CD4-positive, alpha-beta T cell treated with Interleukin-17A for 1 hour (primary cell): ENCODE measurements at places on chromosomes 12 and 14.
A peak's percentile ranks its signal among the peaks of the same experiment; 100 is the strongest.

DNA sequence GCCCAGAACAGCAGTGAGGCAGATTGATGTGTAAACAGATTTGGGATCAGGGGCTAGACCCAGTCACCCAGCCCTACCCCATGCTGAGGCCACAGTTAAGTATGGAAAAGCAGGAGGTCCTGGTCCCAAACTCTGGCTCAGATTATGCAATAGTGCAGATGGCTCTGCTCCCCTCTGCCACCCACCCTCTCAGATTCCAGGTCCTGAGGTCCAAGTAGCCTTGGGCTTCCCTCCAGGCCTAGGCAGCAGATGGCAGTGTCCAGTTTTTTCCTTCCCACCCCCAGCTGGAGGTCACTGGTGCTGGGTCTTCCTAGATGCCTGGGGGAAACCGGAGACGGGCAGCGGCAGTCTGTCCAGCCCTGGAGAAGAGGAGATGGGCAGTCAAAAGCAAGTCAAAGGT is 2.8 kb upstream of the DHH start:
- no peak for DNase-seq

GRCh38 chr14:103118663-103119404 is 4.4 kb upstream of the TNFAIP2 start:
- DNase-seq = peak; percentile 28

GRCh38 chr14:62162998-62163589 is 400.9 kb downstream of the SNAPC1 start:
- peak; percentile 26 for DNase-seq

GRCh38 chr12:119259484-119259883 is 75.0 kb upstream of the CCDC60 start:
- DNase-seq = no peak

DNA sequence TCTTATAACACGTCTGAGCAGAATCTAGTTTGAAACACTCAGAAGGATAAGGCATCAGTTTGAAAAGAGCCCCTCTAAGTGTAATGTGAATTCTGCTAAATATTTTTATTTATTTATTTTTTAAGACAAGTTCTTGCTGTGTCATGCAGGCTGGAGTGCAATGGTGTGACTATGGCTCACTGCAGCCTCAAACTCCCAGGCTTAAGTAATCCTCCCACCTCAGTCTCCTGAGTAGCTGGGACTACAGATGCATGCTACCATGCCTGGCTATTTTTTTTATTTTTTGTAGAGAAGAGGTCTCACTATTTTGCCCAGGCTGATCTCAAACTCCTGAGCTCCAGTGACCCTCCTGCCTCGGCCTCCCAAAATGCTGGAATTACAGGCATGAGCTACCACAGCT is 225.9 kb upstream of the SEL1L start:
- DNase-seq = no peak

GRCh38 chr12:7959701-7960121 is 23.7 kb upstream of the SLC2A3 start:
- peak; percentile 68 for DNase-seq

DNA sequence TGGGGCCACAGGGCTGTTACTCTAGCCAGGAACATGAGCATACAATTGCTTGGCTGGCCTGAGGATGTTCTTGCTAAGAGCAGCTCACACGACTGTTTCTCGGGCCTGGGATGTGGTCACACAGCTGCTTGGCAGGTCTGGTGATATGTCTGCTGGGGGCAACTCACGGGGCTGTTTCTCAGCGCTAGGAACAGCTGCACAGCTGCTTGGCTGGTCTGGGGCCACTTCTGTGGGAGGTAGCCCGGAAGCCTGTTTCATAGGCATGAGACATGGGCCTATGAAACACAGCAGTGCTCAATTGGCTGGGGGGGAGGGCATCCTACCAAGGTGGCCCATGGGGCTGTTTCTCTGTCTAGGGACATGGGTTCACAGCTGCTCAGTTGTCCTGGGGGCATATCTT is 73.4 kb upstream of the DDHD1 start:
- no peak for DNase-seq

- DNase-seq = peak; percentile 81
Measured at GRCh38 chr12:11649413-11650285, at the start of gene ETV6. TSS of gene ETV6 (plus strand) at chr12:11649674. CDS start at chr12:11650128, 454 bp downstream.

GRCh38 chr12:24955389-24955788 is 6.5 kb upstream of the BCAT1 start:
- no peak for DNase-seq

DNA sequence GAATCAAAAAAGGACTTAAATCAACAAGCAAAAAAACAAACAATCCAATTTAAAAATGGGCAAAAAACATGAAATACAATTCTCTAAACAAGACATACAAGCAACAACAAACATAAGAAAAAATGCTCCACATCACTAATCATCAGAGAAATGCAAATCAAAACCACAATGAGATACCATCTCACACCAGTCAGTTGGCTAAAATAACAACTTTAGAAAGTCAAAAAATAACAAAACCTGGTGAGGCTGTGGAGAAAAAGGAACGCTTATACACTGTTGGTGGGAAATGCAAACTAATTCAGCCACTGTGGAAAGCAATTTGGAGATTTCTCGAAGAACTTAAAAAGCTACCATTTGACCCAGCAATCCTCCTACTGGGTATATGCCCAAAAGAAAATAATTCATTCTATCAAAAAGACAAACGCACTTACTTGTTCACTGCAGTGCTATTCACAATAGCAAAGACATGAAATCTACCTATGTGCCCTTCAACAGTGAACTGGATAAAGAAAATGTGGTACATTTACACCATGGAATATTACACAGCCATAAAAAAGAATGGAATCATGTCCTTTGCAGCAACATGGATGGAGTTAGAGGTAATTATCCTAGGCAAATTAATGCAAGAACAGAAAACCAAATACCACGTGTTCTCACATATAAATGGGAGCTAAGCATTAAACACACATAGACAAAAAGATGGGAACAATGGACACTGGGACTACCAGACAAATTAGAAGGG is 26.9 kb downstream of the PRKD1 start:
- DNase-seq = no peak

DNA sequence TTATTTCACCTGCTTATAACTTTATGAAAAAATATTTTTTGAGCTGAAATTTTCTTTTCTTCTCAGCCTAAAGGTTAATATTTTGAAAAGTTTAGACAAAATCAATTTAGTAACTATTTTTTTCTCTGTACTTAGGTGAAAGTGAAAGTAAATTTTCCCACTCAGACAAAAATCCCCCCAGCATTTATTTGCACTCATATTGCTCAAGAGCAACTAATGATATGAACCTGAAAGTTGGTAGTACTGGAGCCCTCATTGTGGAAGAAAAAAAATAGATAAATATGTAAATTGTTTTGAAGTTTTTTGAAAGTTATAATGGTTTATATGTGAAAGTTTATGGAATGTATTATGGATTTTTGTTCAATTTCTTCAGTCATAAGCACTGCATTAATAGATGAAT is 1005.9 kb upstream of the ATXN7L3B start:
- DNase-seq = no peak

GRCh38 chr12:89933911-89934310 is 225.3 kb upstream of the ATP2B1 start:
- DNase-seq = no peak

GRCh38 chr12:739349-739748 is 13.0 kb upstream of the WNK1 start:
- no peak for DNase-seq

DNA sequence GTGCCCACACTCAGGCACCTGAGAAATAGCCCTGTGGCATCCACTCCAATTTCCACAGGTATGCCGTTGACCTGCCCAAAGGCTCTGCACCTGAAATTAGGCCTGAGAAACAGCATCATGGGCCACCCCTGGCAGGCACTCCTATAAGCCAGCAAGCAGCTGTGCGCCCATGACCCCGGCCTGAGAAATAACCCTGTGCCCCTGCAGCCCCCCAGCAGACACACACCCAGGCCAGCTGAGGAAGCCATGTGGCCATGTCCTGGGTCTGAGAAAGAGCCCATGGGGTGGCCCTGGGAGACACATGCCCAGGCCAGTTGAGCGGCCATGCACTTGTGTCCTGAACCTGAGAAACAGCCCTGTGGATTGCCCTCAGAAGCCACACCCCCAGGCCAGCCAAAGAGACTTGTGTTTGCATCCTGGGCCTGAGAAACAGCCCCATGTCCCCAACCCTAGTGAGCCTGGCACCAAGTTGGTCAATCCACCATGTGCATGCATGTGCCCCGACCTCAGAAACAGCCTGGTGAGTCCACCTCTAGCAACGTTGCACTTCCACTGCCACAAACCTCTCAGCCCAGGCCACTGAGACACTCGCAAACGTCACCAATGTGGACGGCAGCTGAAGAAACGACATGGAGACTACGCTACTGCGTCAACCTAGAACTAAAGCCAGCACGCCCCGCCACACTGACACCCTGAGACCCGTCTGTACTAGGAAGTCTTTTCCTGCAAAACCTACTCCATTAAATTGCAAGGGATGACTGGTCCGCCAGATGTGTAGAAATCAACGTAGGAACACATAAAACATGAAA is 411.9 kb downstream of the TMEM121 start:
- no peak for DNase-seq

DNA sequence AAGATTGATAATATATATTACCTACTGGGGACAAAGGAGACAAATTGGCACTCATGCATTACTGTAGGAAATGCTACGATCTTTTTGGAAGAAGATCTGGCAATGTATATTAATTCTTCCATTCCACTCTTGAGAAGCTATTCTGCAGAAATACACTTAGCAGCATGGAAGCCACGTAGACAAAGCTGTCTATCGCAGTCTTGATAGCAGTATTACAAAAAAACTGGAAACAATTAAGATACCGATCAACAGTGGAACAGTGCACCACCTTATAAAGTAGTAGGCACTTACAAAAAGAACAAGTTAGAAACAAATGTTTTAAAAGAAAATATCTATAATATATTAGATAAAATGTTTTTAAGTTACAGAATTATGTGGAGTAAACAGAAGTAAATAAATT is 87.2 kb downstream of the ABCD2 start:
- no peak for DNase-seq

GRCh38 chr12:121139286-121139685 is 6.6 kb downstream of the P2RX7 start:
- no peak for DNase-seq

GRCh38 chr12:9341260-9341585 is 133.0 kb upstream of the PZP start:
- peak; percentile 25 for DNase-seq

DNA sequence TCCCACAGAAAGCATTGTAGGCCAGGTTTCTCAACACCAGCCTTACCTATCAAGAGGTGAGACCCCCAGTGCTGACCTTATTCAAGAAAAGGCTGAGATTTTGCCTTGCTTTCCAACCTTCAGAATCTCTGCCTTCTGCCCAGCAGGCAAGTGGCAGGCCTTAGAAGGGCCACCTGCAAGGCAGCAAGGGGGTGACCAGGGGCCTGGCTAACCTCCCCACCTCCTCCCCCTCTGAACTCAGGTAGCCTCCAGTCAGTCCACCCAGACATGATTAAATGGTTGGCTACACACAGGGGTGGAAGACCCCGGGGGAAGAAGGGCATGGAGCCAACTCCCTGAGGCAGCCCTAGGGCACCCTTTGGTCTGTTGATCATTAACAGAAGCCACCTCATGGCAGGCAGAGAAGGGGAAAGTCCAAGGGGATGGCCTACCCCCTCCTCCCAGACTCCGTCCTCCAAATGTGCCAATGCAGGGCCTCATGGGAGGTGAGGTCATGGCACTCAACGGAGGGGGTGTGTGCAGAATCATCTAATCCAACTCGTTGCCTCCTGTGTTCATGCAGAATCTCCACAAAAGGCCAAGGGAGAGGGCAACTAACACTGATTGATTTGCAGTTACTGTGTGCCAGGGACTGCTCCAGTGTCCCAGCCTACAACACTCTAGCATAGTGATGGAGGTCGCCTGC is 8.5 kb downstream of the ZFP36L1 start:
- peak; percentile 23 for DNase-seq

- no peak for DNase-seq
Measured at GRCh38 chr12:73714655-73715054, 823.0 kb upstream of the ATXN7L3B start.

GRCh38 chr12:116133149-116133548 is 144.3 kb downstream of the MED13L start:
- no peak for DNase-seq

- no peak for DNase-seq
Measured at GRCh38 chr14:99040711-99041110, 231.3 kb downstream of the BCL11B start.
